ENCODE measurements at places on chromosomes 12 and 14.

- no peak for DNase-seq
Measured at GRCh38 chr14:68759937-68760336, 32.9 kb downstream of the ZFP36L1 start.

DNA sequence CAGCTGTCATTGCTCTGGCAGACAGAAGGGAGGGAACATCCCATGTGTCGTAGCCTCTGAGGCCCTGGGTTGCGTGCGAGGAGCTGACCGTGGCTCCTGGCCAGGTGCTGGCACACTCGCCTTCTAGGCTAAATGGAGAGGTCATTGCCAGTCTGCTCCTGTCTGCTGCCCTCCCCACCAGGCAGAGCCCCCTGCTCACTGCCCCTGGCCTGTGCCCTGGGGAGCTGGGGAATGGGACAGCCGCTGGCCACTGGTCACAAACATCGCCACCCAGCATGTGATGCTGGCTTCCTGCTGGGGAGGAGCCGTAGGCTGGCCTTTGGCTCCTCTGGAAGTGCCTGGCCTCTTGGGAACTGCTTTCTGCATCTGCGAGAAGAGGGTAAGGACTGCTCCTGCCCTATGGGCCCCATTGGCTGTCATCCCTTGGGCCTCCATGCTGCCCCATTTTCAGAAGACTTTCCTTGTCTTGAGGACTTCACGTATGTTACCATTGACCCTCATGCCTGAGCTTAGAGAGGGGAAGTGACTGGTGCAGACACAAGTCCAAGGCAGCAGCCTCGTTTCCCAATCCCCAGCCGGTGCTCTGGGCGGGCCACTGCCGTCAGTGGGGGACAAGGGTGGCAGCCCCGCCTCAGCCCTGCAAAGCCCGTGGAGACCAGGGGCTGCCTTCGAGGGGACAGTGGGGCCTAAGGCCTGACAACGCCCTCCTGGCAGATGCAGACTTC is 2.0 kb upstream of the TNFAIP2 start:
- DNase-seq, result peak; percentile 82

DNA sequence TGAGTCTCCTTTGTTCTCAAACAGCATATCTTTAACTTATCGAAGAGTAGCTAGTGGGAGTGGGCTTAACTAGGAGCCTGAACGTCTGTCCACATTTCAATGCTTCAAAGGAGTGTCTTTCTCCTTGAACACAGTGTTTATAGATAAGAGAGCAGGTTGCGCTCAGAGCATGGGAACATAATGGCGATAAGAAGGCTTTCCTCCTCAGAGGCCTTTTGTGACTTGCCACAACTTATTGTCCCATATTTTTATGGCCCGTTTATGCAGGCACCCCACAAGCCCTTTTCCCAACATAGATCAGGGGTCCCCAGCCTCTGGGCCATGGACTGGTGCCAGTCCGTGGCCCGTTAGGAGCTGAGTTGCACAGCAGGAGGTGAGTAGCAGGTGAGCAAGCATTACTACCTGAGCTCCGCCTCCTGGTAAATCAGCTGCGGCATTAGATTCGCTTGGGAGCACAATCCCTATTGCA is 2.6 kb upstream of the DDX47 start:
- no peak for DNase-seq

- no peak for DNase-seq
Measured at GRCh38 chr12:65155784-65156183, 13.6 kb upstream of the LEMD3 start.

DNA sequence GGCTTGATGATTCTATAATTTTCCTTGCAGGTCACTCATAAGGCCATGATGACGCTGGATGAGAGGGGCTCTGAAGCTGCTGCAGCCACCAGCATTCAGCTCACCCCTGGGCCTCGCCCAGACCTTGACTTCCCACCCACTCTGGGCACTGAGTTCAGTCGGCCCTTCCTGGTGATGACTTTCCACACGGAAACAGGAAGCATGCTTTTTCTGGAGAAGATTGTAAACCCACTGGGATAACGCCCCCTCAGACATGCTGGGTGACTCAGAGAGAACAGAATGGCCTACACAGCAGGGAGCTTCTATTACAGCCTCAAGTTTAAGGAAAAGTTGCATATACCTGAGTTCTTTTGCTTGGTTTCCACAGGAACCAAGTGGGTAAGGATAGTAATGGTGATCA is 34.3 kb downstream of the SERPINA3 start:
- no peak for DNase-seq

DNA sequence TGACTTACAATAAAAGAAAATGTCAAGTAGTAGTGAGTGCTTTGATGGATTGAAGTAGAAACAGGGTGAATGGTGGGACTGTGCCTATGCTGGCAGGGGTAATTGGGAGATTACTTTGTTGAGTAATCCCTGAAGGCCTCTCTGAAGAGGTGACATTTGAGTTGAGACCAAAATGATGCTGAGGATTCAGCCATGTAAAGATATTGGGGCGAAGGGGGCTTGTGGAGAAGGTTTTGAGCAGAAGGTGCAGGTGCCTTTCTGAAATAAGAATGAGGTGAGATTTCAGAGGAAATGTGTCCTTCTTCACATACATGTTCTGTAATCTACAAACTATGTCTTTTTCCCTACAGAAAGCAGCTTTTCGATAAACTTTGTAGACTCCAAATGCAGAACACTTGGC is 8.0 kb downstream of the GNG2 start:
- DNase-seq, result no peak

DNA sequence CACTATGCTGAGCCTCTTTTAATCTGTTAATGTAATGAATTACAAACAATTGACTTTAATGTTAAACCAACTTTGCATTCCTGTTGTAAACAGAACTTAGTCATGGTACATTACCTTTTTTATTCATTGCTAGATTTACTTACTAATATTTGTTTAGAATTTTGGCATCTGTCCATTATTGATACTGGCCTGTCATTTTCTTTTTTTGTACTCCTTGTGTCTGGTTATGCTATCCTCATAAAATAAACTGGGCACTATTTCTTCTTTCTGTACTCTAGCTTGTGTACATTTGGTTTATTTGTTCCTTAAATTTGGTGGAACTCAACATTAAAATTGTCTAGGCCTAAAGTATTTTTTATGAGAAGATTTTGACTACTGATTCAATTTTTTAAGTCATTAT is 32.1 kb downstream of the SPATA7 start:
- DNase-seq, result no peak

DNA sequence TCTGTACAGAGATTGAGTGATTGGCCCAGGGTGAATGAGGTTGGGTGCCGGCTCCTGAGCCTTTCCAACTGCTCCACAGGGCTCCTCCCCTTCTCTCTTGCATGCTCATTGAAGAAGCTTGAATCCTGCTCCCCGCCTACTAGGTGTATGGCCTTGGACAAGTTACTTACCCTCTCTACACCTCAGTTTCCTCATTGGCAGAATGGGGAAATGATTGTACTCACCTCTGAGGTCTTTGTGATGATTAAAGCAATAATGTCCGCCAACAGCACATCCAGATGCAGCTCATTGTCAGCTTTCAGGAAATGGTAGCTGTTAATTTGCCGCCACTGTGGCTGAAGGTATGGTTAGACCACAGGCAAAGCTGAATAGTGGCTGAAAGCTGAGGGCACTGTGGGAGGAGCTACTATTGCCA is 174.1 kb downstream of the CRADD start:
- DNase-seq, result no peak

DNA sequence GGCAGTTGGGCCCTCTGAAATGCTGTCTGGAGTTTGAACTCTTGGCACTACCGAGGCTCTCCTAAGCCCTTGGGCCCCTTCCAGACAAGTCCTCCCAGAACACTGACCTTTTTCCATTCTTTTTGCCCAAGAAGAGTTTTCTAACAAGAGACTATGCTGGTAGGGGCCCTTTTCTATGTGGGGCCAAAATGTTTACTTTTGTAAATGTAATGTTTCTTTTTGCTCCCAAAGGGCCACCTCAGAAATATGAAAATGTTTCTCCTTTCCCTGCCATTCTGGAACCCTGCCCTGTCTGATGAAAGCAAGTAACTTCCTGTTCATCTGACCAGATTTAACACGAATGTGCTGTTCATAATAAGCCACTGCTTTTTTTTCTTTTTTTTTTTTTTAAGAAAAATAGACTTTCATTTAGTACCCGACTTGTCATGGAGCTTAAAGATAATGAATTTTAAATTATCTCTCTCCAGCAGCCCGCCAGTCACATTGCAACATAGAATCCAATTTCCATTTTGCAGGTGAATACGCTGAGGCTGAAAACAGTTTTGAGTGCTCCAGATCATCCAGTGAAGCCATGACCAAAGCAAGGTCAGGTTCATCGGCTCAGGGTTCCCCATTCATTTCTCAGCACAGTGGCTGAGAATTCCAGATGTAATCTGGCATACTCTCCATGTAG is 169.9 kb downstream of the DPF3 start:
- no peak for DNase-seq

DNA sequence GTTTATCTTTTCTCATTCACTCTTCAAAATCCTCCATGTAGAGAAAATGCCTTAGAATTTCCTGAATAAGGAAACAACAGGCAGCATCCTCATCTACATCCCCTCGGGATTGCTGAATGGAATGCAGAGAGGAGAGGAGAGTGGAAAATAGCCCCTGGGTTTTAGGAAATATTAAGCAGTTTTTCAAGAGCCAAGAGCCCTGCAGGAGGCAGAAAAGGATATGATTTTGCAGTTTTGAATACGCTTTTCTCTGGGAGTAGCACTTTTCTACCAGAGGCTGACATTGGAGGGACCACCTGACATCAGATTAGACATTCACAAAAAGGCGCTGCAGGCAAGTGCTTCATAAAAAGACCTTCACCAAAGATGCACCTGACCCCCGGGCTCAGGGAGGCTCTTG is 362.2 kb upstream of the SFSWAP start:
- DNase-seq, result no peak

DNA sequence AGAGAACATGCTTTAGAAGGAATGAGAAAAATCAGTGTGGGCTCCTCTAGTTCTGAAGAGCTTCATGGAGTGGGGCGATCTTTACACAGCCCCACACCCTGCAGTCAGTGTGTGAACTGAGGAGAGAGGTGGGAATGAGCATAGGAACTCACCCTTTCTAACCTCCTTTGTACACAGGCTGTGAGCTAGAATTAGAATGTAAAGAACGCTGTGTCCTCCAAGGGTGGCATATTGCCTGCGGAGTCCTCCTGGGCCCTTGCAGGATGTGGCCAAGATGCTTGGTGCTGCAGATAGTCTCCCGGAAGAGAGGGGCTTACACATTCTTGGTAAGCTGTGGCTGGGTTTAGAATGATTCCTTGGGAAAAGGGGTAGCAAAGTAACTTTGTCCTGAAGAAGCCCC is 43.9 kb downstream of the NINJ2 start:
- no peak for DNase-seq

- no peak for DNase-seq
Measured at GRCh38 chr12:56321027-56321426, 5.2 kb upstream of the CNPY2 start.

- no peak for DNase-seq
Measured at GRCh38 chr12:97006585-97006984, 99.5 kb downstream of the NEDD1 start.

DNA sequence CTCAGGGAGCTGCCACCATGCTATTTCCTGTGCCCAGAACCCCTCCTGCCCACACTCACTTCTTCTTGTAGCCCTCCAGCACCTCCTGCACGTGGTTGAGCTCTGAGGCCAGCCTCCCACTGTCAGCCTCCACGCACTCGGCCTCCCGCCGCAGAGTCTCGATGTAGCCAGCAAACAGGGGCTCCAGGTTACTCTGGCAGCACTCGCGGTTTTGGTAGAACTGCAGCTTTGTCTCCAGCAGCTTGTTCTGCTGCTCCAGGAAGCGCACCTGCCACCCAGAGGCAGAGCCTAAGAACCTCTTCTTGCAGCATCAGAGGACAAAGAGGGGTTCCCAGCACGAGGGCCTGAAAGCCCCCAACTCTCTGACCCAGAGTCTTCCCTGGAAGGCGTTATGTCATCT is 2.1 kb downstream of the KRT83 start:
- no peak for DNase-seq

GRCh38 chr12:108784270-108784669 is 53.0 kb upstream of the CORO1C start:
- DNase-seq, result peak; percentile 23

GRCh38 chr12:93937812-93938211 is 210.6 kb upstream of the PLXNC1 start:
- DNase-seq, result no peak

- DNase-seq, result no peak
Measured at GRCh38 chr14:75549169-75549568, 26.9 kb downstream of the BATF start.

All from left ventricle myocardium superior (tissue), 1 donor.